ENCODE measurements at places on chromosomes 11 and 22.

- no peak for DNase-seq
These were observed 129.9 kb downstream of the BUD13 start for GRCh38 chr11:116642902-116643301.

DNA sequence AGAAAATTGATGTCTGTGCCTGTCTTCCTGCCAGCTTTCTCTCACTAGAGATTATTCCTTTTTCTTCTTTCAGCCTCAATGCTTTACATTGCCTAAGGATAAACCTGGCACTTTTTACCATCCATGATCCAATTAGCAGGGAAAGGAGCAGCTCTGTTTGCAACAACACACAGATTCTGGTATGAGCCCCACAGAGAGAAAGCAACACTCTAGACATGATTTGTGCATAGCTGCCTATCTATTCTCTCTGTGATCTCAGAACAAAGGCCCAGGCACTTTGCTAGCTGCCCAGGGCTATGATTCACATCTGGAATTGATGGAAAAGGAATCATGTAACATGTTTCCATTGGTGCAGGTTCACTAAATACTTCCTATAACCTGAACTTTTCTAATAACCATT, 685.0 kb downstream of the ETS1 start:
- no peak for DNase-seq

GRCh38 chr22:44620129-44620840, 81.7 kb upstream of the PRR5 start:
- DNase-seq: peak; percentile 85

- no peak for DNase-seq
These were observed 71.5 kb downstream of the LINC01488 start for GRCh38 chr11:69552951-69553350.

GRCh38 chr22:46934746-46935491, 172.5 kb downstream of the TBC1D22A start:
- DNase-seq: no peak

DNA sequence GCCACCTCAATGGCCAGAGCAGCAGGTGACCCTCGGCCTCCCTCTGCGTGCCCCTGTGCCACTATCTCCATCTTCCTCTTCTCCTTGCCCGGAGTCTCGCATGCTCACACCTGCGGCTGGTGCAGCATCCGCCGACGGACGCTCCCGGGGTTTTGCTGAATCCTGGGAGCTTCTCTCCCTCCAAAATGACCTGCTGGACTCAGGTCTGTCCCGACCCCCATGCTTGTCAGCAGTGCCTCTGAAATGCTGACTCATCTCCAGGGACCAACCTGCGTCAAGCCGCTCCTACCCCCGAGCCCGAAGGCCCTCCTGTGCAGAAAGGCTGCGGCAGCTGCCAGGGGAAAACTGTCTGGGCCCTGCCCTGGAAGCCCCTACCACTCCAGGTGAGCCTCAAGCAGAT, 58.4 kb downstream of the CELSR1 start:
- no peak for DNase-seq

DNA sequence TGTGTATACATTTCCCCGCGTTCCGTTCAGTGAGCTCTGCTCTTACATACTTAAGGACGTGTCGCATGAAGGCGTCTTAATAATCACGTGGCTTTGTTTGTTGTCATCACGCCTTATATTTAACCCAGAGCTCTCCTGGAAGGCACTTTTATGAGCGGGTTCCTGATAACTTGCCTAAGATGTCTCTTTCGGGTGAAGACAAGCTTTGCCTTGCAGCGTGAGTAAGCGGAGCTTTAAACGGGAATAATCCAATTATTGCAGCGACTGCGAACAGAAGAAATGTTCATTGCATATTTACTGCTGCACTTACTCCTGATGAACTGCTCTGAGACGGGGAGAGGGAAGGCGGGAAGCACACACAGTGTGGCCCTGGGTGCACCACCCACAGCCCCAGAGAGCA, 1128.2 kb downstream of the BRD1 start:
- DNase-seq: no peak

DNA sequence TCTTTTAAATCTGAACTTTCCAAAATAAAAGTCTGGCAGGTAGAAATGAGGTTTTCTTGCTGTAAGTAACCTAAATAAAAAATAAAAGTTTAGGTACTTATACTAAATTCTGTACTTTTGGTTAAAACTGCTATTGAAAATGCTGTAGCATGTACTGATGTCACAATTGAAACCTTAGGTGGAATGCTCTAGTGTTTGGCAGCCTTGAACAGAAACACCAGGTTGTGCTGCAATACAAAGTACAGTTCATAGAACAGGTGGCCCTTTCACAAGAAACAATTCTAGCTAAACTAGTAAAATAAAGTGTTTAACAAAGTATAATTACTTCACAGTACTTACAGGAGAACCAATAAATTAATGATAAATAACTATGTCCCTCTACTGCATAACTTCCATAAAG, 25.1 kb downstream of the NPAT start:
- no peak for DNase-seq

DNA sequence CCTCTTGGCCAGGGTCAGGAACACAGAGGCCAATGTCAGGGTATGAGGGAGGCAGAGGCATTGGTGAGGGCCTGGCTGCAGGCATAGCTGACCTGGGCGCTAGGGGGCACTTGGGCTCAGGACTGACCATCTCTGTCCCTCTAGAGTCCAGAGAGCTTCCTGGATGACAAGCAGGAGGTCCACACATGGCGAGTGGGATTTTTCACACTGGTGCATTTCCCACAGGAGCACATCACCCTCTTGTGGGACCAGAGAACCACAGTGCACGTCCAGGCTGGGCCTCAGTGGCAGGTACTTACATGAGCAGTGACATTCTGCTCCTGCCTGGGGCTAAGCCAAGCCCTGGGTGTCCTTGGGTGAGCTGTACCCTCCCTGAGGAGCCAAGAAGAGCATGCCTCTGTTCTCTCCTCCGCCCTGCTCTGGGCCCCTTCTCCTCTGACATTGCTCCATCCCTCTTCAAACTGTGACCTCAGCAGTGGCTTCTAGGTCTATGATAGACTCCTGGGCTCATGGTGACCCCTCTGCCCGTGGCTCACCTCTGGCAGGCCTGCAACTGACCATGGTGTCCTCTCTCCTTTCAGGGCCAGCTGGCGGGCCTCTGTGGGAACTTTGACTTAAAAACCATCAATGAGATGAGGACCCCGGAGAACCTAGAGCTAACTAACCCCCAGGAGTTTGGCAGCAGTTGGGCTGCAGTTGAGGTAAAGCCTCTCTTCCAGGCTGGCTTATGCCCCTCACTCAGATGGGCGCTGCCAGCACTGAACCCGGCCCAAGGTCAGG, 46.6 kb downstream of the OTOG start:
- no peak for DNase-seq

DNA sequence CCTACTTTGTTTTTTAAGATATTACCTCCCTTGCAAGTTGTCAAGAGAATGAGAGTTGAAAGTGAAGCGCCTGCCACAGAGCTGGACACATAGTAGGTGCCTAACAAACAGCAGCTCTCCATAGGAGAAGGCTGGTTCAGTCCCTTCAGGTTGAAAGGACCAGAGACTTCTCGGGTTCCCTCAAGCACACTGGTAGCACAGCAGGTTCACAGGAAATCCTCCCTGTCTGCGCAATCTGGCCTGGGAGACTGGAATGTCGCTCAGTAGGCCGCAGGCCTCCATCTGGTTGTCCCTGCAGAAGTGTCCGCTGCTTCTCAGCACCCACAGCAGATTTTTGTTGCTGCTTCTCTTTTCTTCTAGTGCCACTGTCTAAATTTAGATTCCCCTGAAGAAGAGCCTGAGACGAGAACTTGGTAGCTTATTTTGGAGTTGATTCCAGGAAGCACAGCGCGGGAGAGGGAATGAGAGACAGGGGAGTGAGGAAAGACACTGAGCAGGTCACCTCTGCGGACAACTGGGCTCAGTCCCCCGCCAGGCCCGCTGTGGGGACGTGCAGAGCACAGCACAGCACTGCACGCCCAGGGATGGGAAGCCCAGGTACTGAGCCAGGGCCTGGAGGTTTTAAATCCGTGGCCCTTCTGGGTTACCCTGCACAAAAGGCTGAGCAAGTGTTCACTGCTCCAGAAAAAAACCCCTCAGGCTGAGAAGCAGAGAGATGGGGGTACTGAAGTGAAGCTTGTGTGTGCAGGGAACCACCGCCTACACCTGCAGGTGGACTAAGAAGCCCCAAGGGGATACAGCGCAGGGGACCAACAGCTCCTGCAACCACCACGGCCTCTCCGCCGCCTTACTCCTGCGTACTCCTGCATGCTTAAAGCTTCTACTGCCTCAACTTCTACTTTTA, 31.6 kb downstream of the RBX1 start:
- DNase-seq: no peak

- no peak for DNase-seq
These were observed 454.6 kb downstream of the KCNA4 start for GRCh38 chr11:29562183-29562582.

DNA sequence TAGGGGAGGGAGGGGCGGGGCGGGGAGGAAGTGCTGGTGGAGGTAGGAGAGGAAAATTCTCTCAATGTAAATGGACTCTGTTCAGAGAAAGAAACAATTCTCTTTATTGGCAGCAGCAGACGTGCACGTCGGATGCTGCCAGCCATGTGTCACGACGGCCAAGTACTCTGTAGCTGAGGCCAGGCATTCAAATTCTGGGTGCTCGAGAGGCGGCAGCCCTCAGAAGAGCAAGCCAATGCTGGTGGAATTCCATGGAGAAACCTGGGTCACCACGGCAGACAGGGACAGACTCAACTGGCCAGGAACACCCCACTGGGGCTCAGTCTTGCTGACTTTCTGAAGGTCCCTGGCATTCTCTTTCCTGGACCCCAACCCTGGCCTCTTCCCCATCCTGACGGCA, 90.8 kb downstream of the ABTB2 start:
- no peak for DNase-seq

DNA sequence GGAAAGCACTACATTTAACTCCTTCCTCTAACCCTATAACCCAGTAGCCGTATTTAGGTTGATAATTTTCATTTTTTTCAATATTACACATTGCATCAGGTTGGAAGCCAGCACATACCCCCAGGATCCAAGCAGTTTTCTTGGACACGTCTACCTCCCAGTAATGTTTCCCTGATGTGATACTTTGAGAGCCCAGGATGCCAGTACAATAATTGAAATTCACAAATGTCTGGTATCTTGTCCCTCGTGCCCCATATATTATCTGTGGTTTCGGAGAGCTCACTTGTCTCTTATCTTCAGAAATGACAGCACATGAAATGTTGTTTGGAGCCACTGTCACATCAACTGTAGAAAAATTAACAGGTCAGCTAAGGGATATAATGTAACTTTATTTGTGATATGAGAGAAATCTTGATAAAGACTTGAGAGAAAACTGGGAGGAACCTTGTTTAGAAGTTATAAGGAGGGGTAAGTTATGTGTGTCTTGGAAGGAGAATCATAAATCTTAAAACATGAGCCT, 19.8 kb downstream of the TRIM5 start:
- no peak for DNase-seq

All from left cardiac atrium (tissue), 4 donors.